ENCODE measurements at places on chromosomes 7 and 10.

- no peak for DNase-seq
These were observed 495.3 kb downstream of the LRMDA start for GRCh38 chr10:75926763-75927162.

- DNase-seq, result no peak
These were observed 233.7 kb downstream of the PTEN start for GRCh38 chr10:88097092-88097516.

- DNase-seq, result no peak
These were observed 43.5 kb downstream of the TMEM270 start for GRCh38 chr7:73904219-73905137.

GRCh38 chr7:121279060-121279620 is 49.7 kb upstream of the WNT16 start:
- no peak for DNase-seq

DNA sequence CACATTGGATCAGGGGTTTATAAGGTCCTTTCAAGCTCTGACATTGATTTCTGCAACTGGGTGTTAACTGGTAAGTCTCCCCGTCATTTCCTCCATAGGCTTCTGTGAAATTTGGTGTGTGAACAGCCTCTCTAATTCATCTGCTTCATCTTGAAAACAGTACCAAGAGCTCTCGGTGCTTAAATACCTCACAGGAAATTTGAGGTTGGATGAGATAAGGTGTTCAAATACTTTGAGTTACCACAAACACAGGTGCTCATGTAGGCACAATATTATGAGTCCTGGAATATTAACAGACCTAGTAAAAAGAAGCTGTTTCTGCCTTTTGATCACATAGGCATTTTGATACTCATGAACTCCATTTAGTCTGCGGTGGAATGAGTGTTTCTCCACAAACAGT is 85.2 kb downstream of the RTKN2 start:
- no peak for DNase-seq

DNA sequence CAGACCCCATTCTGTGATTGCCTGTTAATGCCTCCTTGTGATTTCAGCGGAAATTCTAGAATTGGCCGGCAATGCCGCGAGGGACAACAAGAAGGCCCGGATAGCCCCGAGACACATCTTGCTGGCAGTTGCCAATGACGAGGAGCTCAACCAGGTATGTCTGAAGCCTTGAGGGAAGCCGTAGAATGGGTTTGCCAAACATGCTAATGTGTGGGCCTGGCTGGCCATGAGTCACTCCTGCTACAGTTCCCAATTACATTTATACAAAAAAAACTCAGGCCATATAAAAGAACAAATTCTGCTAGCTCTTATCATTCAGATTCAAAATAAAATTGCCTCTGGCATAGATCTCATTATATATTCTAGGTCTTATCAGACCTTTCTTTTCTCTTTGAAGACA is 37.4 kb downstream of the MACROH2A2 start:
- DNase-seq, result no peak

DNA sequence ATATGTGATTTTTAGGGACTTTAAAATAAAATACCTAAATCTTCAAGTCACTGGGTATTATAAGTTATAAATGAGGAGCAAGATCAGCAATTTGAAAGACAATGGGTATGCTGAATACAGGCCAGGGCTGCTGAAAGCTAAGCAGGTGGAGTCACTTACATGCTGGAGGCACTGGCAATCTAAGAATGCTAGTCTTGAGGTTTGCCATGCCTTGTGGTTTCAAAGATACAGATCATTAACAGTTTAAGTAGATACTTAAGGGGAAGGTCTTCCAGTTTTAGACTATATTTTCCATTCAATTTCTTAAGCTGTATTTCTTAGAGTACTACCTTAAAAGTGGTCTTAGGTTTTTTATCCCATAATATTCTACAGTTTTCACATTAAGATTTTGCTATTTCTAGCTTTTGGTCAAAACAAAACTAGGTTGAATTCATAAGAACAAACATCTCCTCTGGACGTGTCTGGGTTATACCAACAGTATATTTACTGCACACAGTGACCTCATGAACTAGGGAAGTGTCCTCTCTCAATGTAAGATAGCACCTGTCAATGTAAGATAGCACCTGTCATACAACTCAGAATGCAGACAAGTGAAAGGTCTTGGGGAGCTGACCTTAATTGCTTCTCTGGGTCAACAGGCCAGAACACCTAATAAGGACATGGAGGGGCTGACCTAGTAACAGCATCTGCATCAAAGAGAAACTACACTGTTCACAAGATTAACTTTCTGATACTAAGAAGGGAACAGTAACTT is 2.0 kb downstream of the SRI start:
- DNase-seq, result no peak

GRCh38 chr10:32070645-32071044 is 14.4 kb upstream of the KIF5B start:
- no peak for DNase-seq

DNA sequence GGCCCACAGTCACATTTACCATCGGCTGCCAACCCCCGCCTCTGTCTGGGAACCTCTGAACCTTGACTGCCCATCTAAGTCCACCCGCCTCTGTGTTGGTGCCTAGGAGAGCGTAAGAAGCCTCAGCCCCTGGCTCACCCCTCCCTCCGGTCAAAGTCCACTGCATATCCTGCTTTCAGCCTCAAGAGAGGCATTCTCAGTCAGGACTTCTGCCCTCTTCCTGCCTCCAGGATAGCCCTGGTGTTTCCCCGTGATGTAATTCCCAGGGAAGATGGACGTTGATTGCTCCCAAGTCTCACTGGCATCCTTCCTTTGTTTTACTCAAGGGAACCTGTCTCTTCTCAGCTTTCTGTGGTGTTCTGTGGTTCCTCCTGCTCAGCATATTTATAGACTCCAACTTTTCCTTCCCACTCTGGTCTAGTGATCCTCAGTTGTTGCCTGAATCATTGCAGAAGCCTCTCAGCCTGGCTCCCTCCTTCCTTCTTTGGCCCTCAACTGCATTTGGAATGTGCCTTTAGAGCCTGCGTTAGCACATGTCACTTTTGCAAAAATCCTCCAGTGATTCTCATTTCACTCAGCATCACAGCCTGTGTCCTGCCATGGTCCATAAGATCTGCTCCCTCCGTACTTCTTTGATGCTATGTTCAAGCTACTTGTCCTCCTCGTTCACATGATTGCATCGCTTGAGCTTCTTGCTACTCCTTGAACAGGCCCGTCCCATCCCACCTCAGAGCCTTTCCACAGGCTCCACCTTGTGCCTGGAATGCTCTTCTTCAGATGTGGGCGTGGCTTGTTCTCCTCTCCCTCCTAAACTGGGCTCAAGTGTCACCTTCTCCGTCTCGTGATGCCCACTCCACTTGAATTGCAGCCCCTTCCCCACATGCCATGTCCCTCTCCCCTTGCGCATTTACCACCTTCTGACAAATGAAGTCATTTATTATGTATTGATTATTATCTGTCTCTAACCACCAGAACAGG is 124.2 kb downstream of the PLPP4 start:
- no peak for DNase-seq

DNA sequence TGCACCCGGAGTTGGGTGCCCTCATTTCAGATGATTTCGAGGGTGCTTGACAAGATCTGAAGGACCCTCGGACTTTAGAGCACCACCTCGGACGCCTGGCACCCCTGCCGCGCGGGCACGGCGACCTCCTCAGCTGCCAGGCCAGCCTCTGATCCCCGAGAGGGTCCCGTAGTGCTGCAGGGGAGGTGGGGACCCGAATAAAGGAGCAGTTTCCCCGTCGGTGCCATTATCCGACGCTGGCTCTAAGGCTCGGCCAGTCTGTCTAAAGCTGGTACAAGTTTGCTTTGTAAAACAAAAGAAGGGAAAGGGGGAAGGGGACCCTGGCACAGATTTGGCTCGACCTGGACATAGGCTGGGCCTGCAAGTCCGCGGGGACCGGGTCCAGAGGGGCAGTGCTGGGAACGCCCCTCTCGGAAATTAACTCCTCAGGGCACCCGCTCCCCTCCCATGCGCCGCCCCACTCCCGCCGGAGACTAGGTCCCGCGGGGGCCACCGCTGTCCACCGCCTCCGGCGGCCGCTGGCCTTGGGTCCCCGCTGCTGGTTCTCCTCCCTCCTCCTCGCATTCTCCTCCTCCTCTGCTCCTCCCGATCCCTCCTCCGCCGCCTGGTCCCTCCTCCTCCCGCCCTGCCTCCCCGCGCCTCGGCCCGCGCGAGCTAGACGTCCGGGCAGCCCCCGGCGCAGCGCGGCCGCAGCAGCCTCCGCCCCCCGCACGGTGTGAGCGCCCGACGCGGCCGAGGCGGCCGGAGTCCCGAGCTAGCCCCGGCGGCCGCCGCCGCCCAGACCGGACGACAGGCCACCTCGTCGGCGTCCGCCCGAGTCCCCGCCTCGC is at the start of gene EGFR:
TSS of gene EGFR (plus strand) at position 657 of the 830 bp plus-strand sequence. CDS start 261 bp downstream, outside the sequence.
- no peak for DNase-seq

DNA sequence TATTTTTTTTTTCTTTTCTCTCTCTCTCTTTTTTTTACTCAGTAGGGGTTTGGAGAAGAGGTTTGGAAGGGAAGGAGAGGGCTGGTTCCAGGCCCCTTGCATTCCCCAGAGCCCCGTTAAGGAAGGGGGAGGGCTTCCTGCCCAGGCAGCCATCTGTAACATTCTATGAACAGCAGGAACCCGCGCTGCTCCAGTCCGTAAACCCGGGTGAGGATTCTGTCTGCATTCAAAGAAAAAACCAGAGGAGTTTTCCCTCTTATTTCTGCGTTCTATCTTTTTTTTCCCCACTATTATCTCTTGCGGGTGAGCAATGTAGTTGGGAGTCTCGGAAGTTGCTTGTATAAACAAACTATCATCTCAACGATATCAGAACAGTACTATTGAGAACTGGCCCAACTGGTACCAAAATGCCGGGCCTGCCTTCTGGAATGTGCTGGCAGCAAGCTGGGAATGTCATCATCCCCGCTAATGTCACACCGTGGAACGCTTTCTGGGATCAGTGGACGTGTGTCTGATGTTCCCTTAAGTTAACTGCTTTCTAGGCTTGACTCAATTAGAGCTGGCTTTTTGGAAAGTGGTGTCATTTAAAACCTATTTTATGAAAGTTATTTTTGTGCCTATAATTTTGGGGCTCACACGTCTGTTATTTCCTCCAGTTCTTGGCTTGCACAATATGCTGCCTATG is 153.1 kb upstream of the MEOX2 start:
- no peak for DNase-seq

DNA sequence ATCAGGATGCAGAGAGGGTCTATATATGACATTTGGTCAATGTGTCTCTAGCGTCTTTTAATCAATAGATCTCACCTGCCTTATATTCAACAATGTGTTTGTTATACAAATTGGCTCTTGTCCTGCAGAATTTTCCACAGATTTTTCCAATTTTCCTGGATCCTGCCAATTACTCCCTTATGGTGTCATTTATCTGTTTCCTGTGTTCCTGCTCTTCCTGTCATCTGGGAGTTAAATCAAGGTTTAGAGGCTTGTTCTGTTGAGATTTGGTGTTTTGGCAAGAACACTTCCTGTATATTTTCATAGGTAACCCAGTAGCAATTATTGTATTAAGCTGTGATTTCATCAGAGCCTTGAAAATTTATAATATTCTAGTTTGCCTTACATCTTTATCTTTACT is 8.8 kb upstream of the C10orf71 start:
- DNase-seq, result no peak

- DNase-seq, result no peak
These were observed 81.0 kb downstream of the VPS41 start for GRCh38 chr7:38828026-38828425.

- DNase-seq, result no peak
These were observed 87.3 kb upstream of the TRIL start for GRCh38 chr7:29045258-29046086.

- no peak for DNase-seq
These were observed 66.8 kb downstream of the PCGF5 start for GRCh38 chr10:91287276-91287675.

DNA sequence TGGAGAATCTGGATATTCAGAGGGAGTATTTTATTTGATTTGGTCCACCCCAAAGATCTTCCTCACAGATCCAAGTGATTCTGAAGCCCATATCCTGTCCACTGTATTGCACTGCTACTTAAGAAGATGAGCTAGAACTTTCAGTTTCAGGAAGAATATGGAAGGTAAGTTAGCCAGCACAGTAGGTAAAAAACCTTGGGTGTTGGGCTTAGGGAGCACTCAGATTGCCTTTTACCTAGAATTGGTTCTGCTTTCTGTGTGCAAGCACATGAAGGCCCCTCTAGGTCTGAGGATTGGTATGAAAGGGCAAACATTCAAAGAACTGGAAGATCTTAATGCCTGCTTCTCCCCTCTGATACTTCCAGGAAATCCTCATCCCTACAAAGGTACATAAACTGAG is 146.7 kb upstream of the COL1A2 start:
- no peak for DNase-seq

- no peak for DNase-seq
These were observed 235.9 kb downstream of the KCNMA1 start for GRCh38 chr10:77401683-77402082.

Measured in GM04504 (cell line).